ENCODE measurements at places on chromosomes 4 and X. TPM values are rescaled to one million over a fixed set of nuclear protein-coding genes. Genes with fewer than 3 reads are reported as not detected.

GPR82 gene
- total RNA-seq = not detected

DUSP21 gene
- total RNA-seq = not detected

IDUA gene
- 30.7 TPM for total RNA-seq

TMEM154 gene
- 17.2 TPM for total RNA-seq

SPATA18 gene
- 14.3 TPM for total RNA-seq

GRCh38 chrX:65744965-65745364 lies 77.5 kb downstream of the MSN start:
- peak; percentile 48 for DNase-seq

DNA sequence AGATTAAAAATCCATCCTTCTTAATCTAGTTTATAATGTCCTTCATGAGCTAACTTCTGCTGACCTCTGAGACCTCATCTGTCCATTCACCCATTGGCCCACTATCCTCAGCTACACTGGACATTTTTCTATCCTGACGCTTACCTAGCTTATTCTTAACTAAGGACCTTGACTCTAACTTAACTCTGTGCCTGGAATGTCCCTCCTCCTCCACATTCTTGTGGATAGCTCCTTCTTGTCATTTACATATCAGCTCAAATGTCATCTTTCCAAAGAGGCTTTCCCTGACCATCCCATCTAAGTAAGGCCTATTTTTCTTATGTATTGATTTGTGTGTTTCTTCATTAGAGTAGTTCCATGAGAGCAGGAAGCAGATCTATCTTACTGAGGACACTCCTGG lies 54.7 kb downstream of the ATXN3L start:
- DNase-seq = no peak

Measured in GM23248 (cell line).